ENCODE measurements at places on chromosomes 1 and 21.

DNA sequence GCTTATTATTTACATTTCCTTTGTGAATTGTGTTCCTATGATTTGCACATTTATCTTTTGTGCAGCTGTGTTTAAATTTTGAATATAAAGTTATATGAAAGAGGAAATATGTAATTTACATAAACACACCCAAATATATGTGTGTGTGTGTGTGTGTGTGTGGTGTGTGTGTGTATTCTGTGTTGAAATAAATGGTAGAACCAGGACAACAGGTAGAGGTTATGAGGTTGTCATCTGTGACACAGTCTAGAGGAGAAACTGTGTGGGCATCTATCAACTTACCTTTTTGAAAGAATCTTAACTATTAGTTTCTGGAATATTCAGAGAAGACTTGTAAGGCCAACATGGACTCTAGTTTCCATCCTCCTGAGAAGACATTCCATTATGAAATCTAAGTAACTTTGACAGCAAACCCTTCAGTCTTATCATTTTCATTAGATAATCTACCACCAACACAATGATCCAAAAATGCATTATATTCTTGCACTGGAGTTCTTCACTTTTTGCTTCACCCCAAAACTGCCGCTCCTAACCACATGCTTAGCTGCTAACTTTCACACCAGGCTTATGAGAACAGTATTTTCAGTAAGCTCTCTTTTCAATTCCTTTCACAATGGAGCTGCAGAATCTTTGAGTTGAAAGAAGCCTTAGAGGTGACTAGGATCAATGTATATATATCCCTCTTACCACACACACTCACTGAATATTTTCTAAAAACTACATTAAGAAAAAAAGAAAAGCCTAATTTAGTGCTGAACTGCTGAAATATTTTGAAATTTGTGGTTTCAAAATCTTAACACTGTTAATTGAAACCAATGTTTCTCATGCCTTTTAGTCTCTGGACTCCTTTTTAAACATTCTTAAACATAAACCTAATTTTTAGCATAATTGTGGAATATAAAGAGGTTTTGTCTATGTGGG, 21.8 kb downstream of the PTPRC start:
- no peak for DNase-seq
- H3K36me3 ChIP-seq, result no peaks in the 10 kb centered on the region
- H3K27ac ChIP-seq, result no peak overlapping the region
- H3K4me3 ChIP-seq, result no peak overlapping the region
- H3K4me1 ChIP-seq, result peaks cover 8% of the 10 kb centered on the region

DNA sequence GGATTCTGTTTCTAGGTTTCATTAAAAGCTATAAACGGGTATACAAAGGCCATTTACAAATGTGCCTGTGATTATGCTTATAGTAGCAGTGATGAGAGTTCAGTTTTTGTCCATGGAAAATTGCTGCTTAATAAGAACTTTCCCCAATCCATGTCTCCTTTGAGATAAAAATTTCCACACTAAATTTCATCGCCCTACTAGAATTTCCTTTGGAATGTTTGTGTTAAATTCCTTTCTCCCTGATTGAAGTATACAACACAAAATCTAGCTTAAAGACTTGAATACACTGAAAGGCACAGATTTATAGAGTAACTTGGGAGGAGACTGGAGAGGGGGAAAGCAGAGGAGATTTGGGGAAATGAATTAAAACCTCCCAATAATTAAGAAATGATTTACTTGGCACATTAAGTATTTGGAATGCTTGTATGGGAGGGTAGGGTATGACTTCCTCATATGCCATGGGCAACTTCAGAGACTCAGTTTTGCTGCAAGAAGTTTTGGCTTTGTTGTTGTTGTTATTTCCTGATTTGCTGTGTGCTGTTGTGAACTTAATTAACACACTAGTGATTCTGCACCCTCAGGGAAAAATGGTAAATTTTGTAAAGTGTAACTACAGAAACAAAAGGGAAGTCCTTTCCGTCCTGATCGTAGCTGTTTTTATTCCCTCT, 157.6 kb upstream of the LMO4 start:
- no peak overlapping the region for H3K27ac ChIP-seq
- no peak overlapping the region for H3K4me3 ChIP-seq
- H3K27me3 ChIP-seq, result no peaks in the 10 kb centered on the region
- no peaks in the 10 kb centered on the region for H3K4me1 ChIP-seq
- no peak for DNase-seq

DNA sequence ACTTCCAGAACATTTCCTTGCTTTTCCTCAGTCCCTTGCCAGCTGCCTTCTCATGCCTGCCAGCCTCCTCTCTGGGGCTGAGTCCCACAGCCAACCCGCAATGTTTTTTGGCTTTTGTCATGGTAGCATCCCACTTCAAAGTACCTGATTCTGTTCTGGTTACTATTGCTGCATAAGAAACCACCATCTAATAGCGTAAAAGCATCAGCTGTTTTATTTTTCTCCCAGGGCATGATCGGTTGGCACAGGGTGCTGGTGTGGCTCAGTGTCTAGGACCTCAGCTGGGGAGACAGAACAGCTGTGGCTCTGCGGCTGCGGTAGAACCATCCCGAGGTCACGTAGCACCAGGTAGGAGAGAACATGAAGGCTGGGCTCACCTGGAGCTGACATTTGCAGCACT, 8.9 kb upstream of the PRMT2 start:
- DNase-seq, result no peak
- no peak overlapping the region for H3K4me3 ChIP-seq
- H3K4me1 ChIP-seq, result no peaks in the 10 kb centered on the region
- peaks cover 6% of the 10 kb centered on the region for H3K27me3 ChIP-seq
- no peaks in the 10 kb centered on the region for H3K36me3 ChIP-seq

DNA sequence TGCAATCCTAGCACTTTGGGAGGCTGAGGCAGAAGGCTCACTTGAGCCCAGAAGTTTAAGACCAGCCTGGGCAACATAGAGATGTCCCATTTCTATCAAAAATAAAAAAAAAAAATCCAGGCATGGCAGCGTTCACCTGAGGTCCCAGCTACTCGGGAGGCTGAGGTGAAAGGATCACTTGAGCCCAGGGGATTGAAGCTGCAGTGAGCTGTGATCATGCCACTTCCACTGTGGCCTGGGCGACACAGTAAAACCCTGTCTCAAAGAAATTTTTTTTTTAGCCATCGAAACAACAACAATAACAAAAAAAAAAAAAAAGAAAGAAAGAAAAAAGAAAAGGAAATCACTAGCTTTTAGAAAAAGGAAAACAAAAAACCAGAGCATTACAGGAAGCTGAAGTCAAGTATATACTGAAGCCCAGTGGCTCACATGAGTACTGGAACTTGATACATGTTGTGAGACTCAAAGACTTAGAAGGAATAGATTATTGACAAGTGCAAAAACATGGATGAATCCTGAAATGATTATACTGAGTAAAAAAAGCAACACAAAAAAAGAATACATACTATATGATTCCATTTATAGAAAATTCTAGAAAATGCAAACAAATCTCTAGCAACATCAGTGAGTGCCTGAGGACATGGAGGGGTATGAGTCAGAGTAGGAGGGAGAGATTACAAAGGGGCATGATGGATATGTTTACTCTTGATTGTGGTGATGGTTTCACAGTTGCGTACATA, 6.1 kb upstream of the RABGAP1L start:
- no peak overlapping the region for H3K27ac ChIP-seq
- no peaks in the 10 kb centered on the region for H3K36me3 ChIP-seq
- DNase-seq, result peak; percentile 12
- no peaks in the 10 kb centered on the region for H3K27me3 ChIP-seq
- no peak overlapping the region for H3K4me3 ChIP-seq
- H3K4me1 ChIP-seq, result no peaks in the 10 kb centered on the region

DNA sequence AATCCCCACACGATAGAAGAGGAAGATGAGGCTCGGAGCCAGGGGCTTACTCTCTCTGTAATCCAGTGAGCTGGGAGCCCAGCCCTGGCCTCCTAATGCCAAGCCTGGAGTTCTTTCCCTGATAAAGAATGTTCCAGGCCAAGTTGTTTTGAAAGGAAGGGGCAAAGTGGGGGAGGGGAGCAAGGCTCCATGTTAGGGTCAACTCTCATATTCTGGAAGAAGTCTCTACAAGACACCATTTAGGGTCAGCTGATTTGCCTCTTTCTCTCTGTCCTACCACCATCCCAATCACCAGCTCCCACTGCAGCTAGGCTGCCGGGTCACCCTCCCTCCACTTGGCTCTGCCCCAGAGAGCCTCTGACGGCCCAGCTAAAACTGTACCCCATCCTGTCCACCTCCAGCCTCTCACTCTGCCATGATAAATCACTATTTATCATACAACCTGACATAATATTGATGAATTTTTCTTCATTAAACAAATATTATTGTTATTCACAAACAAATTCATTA, 95.0 kb downstream of the GLIS1 start:
- no peak overlapping the region for H3K27ac ChIP-seq
- no peaks in the 10 kb centered on the region for H3K4me1 ChIP-seq
- no peak overlapping the region for H3K4me3 ChIP-seq
- no peak for DNase-seq
- peaks cover 2% of the 10 kb centered on the region for H3K27me3 ChIP-seq

DNA sequence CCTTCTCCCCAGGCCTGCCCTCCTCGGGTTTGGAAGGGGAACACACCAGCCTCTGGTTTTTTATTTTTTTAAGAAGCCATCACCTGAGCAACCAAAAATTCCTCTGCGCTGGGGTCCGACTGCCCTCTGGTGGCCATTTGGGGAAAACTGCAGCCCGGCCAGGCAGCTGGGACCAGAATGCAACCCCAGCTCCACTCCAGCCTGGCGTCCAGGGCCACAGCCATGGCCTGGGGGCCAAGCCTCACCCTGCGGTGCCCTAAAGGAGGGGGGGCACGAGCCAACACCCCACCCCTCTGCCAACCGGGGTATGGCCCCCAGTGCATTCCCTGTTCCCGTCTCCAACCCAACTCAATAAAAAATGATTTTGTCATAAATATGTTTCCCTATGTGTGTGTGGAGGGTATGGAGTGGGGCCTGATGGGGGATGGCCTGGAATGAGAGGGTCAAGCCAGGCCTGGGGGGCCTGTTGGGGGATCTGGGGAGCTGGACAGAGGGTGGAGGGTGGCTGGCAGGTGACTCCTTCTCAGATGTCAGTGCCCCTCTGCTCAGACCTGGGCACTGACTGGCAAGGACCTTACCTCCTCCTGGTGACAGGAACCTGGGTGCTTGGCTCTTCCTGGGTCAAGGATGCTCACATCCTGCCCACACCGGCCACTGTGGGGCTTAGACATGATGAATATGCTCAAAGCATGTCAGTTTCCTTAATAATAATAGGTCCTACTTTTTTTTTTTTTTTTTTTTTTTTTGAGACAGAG, 3.2 kb downstream of the GPR3 start:
- DNase-seq, result peak; percentile 57
- no peaks in the 10 kb centered on the region for H3K27me3 ChIP-seq
- no peaks in the 10 kb centered on the region for H3K36me3 ChIP-seq
- H3K4me1 ChIP-seq, result peaks cover 17% of the 10 kb centered on the region
- H3K4me3 ChIP-seq, result no peak overlapping the region
- no peak overlapping the region for H3K27ac ChIP-seq

All from IMR-90 (cell line).